ENCODE measurements at places on chromosomes 16 and 17.
A peak's percentile ranks its signal among the peaks of the same experiment; 100 is the strongest.

DNA sequence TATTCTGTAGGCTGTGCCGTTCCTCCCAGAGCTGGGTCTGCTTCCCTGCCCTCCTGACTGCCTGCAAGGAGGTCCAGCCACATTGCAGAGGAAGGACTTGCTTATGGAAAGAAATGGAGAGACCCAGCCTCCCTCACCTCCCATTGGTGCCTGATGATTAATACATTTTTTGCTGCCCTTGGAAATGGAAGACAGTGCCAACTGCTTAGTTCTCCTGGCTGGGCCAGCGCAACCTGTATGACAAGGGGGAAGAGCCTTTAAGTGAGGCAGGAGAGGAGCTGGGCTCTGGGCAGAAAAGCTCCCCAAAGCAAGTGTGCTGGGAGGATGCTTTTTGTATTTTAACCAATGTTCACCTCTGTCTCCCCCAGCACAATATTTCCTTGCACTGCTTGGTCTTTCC, 238.5 kb downstream of the SOX9 start:
- no peak for DNase-seq

GRCh38 chr16:35731341-35732040, 2272.1 kb downstream of the TP53TG3F start:
- no peak for DNase-seq

GRCh38 chr17:66455060-66455459, 152.6 kb downstream of the PRKCA start:
- no peak for DNase-seq

DNA sequence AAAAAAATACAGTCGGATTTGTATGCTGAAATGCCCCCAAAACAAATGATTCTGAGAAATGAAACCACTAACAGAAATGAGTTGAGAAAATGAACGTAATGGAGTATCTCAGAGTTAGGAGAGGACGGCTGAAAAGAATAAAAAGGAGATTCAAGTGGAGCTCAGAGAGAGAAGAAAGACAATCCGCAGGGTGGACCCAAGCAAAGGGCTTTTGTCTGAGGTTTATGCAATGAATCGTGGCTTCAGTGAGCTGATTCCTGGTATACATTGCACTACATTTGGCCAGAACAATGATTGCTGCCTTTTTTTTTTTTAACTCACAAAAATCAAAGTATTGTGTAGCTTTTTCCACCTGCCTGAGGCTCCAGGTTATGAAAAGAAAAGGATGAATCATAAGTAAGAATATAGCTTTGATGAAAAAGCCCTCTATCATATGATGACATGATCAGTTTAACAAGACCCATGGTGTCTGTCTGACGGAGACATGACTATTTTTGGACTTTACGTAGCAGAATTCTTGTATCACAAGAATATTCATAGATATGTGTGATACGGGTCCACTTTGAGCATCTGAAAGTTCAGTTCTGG, 4.4 kb upstream of the MED9 start:
- DNase-seq: no peak

DNA sequence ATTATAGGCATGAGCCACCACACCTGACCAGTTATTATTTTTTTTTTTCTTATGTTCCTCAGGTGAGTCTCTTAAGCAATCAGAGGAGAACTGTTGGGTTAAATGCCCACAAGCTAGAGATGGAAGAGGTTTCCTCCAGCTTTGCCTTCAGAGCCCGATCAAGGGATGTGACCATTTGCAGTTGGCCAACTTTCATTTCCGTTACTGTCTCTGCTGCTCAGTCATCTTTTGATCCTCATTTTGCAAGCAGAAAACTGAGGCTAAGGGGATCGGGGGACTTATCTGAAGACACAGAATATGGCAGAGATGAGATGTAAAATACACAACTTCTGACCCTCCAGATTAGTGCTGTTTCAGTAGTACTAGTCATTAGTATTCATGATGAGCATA, 188.8 kb downstream of the RAB11FIP4 start:
- DNase-seq: no peak

DNA sequence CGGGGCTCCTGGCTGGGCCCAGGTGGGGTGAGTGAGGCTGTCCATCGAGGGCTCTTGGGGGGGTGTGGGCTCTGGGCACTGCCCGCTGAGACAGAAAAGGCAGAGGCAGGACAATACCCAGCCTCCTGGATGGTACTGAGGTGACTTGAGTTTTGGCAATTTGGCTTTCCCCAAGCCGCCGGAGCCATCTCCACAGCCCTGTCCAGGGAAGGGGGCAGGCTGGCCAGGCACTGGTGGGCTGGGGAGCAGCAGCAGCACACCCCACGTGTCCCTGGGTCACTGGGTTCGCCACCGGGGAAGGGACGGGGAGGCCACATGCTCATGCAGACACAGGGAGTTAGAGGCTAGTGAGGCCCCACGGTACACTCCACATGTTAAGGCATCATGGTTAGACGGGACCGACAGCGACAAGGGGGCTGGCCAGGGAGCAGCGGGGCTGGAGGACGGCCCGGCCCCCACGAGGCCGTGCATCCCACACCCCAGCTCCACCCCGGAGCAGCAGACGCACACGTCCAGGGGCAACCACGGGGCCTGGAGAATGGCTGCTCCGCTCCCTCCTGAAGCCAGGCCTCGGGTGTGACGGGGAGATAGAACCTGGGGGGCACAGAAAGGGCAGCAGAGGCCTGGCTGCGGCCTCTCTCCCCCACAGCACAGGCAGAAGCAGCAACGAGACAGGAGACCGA, 3.0 kb downstream of the ARHGDIA start:
- no peak for DNase-seq

DNA sequence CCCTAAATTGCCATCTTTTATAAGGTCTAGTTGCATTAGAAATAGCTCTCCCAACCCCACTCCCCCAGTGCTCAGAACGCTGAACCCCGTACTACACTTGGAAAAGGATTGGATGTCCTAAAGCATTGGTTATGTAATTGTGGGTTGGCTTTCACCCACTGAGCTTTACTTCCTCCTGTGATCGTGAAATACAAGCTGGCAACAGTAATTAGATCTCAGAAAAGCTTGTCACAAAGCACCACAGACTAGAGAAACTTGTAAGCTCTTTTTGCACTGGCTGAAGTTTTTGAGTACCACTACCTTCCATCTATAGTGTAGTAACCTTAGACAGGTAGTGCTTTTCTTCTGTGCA, 54.4 kb downstream of the SIAH1 start:
- no peak for DNase-seq

DNA sequence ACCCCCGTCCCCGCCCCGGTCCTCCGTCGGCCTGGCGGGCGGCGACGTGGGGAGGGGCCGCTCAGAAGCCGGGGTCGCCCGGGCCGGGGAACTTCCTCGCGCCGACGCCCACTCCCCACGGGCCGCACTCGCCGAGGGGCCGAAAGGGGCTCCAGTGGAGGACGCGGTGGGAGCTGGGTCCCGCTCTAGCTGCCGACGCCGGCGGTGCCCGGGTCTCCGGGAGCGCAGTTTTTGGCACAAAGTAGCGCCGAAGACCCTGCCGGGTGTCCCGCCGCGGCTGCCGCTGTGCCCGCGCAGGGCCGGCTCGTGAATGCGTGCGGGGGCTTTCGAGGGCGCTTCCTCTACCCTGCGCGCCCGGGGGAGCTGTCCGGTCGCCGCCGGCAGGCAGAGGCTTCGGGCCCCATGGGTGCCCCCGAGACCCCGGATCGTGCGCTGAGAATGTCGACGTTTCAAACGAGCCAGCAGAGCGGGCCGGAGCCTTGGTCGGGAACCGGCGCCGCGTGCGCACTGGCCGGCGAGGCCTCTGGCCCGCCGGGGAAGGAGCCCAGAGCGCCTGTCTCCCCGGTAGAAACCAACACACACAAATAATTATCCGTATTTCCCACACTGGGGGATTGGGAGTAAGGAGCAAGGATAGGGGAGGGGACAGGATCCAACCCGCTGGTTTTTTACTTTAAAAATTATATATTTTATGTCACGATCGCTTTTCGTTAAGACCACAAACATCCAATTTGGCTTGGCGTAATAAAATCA, 46.6 kb upstream of the SLC38A10 start:
- no peak for DNase-seq

- no peak for DNase-seq
These were observed 13.9 kb downstream of the MPRIP start for GRCh38 chr17:17056156-17056539.

- DNase-seq: no peak
These were observed 273.5 kb upstream of the IRX5 start for GRCh38 chr16:54657058-54657708.

DNA sequence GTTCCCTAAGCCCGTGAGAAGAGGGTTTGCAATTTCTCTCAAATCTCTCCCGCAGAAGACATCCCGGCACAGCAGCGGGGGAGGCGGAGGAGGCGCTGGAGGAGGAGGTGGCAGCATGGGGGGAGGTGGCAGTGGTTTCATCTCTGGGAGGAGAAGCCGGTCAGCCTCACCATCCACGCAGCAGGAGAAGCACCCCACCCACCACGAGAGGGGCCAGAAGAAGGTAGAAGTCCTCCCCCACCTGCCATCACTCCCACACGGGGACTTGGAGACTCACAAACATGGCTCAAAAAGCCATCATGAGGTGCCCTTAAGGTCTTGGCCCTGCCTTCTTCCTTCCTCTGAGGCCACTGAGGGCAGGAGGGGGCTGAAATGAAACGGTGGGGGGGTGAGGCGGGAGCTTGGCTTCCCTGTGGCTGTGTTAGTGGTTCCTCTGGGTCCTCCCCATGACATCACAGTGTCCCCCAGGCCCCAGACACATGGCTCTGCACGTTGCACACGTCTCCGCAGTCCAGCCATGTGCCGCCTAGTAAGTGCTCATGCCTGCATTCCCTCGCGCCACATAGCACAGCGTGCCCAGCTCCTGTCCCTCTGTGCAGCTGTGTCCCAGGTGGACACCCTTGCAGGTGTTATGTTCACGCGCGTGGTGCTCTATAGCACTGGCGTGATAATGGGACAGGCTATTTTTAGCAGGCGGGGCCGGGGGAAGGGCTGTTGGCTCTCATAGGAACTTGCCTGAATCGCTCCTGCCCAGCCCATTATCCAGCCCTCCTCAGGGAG, 6.9 kb downstream of the MLLT6 start:
- no peak for DNase-seq

- no peak for DNase-seq
These were observed 33.5 kb downstream of the ERCC4 start for GRCh38 chr16:13953501-13953900.

DNA sequence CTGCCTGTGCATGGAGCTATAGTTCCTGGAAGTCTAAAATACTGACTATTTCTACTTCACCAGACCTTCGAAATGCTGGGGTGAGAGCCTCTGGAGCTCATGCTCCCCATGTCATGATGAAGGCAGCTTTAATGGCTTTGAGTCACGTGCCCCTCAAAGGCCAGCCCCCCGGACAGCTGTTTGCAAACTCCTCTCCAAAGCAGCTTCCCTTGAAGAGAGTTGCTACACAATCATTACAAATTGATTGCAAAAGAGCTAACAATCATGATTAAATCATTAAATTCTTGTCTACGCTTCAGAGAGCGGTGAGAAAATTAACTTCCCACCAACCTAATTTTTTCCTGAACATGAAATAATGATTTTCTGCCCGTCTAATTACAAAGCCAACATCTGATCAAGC, 134.8 kb upstream of the IRX6 start:
- no peak for DNase-seq

DNA sequence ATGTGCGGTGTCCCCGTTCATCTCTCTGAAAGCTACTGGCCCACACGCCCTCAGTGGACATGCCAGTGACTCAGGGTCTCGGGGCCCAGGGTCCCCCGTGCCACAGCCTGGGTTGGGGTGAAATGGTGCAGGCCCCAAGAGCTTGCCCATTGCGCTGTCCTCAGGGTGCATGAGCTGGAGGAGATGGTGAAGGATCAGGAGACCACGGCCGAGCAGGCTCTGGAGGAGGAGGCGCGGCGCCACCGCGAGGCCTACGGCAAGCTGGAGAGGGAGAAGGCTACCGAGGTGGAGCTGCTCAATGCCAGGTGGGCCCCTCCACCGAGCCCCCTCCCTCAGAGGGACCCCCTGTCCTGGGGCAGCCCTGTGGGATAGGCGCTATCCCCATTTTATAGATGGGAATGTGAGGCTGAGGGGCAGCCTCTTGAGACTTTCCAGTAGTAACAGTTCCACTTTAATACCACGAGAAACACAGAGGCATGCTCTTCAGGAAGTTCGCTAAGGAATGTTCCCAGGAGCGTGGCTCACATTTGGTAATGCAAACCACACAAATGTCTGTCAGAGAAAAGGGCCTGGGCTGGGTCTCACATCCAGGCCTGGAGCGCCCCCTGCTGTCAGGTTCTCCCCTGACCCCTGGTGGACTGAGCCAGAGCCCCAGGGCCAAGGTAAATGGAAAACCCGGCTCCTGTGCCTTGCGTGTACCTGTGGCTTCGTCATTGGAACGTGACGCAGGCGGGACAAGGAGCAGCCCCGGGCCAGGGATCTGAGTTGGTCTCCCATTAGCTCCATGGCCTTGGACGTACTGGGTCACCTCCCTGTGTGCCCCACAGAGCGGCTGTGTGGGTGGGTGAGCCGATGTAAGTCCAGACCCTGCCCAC, 133.7 kb downstream of the RAB11FIP4 start:
- DNase-seq: peak; percentile 81

DNA sequence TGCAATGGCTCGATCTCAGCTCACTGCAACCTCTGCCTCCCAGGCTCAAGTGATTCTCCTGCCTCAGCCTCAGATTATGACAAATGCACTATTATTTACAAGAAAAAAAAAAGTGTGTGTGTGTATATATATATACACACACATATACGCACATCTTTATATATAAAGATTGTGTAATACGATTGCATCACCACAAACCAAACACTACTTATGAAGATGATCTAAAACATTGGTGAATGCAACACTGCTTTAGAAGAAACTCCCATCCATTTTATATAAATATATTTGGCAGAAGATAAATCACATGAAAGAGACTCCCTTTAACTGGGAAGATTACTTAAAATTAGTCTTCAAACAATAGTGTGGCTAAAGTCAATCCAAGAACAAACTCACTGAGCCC, 96.7 kb downstream of the SYCE1L start:
- DNase-seq: no peak

DNA sequence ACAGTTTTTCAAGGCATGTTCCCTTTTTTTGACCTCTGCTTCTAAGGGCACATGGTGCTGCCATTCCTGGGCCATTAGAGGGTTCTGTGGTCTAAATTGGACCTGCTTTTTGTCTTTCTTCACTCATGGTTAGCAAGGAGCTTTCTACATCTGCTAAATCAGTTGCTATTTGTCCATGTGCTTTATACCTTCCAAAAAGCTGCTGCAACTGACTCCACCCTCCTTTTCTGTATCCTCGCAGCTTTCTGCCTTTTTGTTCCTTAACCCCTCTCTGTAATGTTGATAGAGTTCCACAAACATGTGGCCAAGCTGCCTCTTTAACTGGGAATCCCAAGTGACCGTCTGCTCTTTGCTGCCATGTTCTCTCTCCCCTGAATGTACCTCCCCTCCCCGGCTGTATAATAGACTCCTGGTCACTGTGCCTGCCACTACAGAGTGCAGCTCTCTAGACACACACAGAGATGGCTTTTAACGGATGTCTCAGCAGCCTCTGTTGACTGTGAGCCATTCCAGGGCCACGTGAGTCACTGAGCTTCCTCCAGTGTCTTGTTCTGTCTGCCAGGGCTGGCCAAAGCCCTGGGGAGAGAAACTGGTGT, 57.4 kb upstream of the TEKT3 start:
- DNase-seq: no peak

DNA sequence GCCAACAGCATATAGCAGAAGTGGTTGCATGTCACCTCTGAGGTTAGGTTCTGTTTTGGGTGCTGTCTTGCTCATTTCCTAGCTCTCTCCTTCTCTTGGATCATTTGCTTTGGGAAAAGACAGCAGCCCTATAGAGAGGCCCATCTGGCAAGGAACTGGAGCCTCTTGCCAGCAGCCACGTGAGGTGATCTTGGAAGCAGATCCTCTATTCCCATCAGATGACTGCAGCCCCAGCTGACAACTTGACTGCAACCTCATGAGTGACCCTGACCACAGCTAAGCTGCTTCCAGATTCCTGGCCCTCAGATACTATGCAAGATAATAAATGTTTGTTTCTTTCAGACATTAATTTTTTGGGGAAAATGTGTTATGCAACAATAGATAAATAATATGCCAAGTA, 213.3 kb upstream of the HS3ST4 start:
- DNase-seq: no peak
